ENCODE measurements at places on chromosomes 3 and 15.

GRCh38 chr3:150520408-150520807, 25.9 kb downstream of the SERP1 start:
- DNase-seq, result no peak

GRCh38 chr15:96428742-96429141, 98.2 kb downstream of the NR2F2 start:
- peak; percentile 92 for DNase-seq

DNA sequence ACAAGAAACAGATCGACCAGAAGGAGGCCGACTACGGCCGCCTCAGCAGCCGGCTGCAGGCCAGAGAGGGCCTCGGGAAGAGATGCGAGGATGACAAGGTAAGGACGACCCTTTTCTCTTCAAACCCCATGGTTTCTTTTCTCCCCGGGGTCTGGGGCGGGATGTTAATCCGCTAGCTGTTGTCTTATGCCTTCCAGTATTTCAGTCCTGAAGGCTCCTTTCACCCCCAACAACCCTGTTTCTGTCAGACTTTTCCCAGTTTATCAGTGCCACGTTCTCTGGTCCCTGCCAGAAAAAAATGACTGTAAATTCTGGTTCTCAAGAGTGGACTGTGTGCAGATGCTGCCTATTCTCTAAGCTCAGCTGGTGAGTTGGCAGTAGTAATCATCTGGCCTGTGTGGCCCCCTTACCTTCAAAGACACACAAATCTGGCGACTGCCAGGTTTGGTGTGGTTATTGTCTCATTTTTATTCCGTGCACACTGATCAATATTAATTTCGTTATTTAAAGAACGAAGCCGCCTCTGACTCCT, 806 bp downstream of the GOLM2 start:
- DNase-seq, result no peak

GRCh38 chr15:27017168-27017809, 46.3 kb downstream of the GABRG3 start:
- DNase-seq, result peak; percentile 65

DNA sequence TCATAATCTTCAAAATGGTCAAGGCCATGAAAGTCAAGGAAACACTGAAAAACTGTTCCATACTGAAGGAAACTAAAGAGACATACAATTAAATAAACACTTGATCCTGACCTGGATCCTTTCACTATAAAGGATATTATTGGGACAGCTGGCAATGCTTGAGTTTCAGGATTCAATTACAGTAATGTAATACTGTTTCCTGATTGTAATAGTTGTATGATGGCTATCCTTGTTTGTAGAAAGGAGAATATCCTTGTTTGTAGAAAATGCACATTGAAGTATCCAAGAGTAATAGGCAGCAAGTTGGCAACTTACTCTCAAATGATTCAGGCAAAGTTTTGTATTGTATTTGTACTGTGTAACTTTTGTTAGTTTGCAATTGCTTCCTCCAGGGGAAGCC, 4.6 kb downstream of the CIDEC start:
- DNase-seq, result no peak

GRCh38 chr3:124063197-124063909, 71.4 kb upstream of the ROPN1 start:
- DNase-seq, result no peak

DNA sequence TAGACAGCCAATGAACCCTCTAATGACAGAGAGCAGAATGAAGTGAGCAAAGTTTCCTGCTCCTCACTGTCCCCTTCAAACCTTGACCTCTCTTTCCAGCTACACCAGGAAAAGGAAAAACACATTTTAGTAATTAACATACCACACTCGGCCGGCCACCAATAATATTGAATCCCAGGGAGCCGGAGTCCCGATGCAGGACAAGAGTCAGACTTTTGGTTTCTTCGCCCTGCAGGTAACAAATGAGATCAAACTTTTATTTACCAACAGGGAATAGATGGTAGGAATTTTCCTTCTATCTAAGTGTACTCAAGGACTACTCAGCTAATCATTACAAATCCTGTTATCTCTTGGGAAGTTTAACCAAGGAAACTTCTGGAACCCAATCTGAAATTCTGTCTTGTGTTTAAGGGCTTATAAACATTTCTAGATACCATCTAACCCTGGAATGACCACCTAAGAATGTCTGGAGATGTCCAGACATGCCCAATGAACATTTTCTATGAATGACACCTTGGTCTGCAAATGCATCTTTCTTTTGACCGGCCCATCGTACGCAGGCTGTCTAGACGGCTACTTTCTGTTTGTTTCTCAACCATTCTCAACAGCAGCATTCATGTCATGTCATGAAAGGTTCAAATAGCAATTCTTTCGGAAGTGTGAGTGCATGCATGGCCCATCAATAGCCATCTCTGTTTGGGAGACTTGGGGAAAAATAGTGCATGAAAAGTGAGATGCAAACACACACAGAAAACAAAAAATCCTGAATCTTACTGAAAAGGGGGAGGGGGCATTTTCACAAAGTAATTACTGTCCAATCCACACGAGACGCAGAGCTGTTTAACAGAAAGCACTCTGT, 16.1 kb downstream of the PDZRN3 start:
- DNase-seq, result no peak

- no peak for DNase-seq
Observed at GRCh38 chr3:10996345-10997013, 3.9 kb downstream of the SLC6A1 start.

GRCh38 chr15:84855136-84855535, 29.3 kb upstream of the SLC28A1 start:
- no peak for DNase-seq

GRCh38 chr15:78052001-78052401, 25.5 kb downstream of the TBC1D2B start:
- DNase-seq, result peak; percentile 33

Measured in cardiac fibroblast (primary cell).